Tongue (tissue), 3 donors: ENCODE measurements at places on chromosomes 13 and 19. TPM values are rescaled to one million over a fixed set of nuclear protein-coding genes. Genes with fewer than 3 reads are reported as not detected.

TSSK6 gene
- total RNA-seq, result 1.7 TPM

MAST3 gene
- total RNA-seq, result 4.9 TPM

DHRS12 gene
- 10.2 TPM for total RNA-seq

ZNF682 gene
- 6.4 TPM for total RNA-seq

CGB5 gene
- not detected for total RNA-seq

SLC10A2 gene
- not detected for total RNA-seq

ZNF587 gene
- 25.0 TPM for total RNA-seq
